ENCODE measurements at places on chromosomes 6 and 20.

GRCh38 chr6:155400654-155400965 lies 55.0 kb downstream of the NOX3 start:
- DNase-seq, result no peak

DNA sequence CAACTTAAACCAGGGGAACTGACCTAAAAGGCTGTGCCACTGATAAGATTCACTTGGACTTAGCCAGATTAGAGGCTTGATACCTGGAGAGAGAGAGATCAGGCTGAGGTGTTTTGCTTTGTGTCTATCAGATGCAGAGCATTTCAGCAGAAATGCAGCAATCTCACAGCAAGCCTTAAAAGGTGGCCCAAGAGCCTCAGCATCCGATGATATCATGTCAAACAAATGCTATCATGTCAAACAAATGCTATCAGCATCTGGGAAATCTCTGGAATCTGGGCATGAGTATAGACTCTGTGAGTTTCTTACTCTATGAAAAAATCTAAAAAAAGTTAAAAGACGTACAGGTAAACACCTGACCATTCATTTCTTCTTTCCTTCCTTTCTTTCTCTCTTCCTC lies 718.9 kb downstream of the EYS start:
- DNase-seq, result no peak

DNA sequence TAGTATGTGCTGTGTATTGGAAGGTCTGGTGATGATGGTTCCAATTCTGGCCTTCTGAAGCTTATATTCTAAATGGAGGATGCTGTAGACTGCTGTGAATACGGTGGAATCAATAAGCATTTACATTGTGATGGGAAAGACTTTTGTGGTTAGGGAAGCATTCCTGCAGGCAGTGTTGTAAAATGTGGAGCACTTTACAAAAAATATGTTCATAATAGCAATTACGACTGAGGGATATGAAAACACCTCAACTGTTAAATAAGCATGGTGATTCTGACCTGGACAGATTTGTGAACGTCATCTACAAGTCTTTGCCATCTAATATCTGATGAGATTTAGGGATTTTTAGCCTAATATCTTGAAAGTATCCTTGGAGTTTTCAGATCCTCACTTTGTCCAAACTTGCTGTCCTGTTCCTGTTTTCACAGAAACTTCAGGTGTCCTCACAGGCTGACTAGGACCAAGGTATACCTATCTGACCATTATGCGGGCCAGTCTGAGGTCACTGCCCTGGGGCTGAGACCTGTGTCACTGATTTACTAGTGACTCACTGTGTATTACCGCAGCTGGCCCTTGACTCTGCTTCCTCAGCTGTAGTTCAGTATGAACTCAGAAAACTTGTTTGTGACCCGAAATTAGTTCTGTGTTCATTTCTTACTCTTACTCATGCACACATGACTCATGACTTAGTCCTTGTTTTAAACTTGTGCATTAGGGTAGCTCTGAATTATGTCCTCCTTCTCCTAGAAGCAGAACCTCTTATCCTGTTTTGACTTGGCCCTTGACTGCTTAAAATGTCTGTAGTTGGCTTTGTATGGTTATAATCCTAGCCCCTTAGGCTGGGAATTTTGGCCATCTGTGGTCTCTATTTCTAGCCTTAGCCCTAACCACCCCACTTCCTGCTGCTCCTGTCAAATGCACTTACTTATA lies 343.0 kb downstream of the CDKAL1 start:
- no peak for DNase-seq

GRCh38 chr6:122996794-122997505 lies 915 bp downstream of the CLVS2 start:
- DNase-seq, result no peak

GRCh38 chr6:3206339-3207015 lies 21.0 kb downstream of the TUBB2B start:
- DNase-seq, result no peak

DNA sequence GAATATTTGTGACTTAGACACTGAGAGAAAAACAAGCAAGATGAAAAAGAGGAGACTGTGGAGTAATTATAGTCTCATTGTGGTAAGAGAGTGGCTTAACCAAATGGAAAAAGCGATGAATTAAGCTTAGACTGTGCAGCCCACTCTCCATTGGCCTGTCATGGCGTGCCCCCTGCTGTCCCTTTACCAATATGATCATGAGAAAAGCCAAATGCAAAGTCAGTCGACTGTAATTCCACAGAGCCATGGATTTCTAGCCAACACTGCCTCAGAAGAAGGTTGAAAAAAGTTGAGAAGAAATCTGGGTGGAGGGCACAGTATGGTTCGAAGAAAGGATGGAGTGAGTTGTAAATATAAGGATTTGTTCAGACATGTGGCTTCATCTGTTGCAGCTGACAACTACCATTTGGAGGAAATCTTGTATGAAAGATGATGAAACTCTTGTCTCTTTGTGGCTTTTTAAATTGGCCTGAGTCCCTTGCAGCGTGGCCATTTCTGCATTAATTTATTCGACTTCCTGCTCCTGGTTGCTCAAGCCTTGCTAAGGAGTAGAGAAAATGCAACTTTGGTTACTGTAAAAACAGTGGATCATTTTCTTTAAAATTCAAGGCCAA lies 251.4 kb downstream of the DOK5 start:
- no peak for DNase-seq

GRCh38 chr6:19665613-19665909 lies 171.6 kb upstream of the ID4 start:
- DNase-seq, result no peak

GRCh38 chr6:133160536-133160935 lies 80.6 kb upstream of the EYA4 start:
- DNase-seq, result no peak

DNA sequence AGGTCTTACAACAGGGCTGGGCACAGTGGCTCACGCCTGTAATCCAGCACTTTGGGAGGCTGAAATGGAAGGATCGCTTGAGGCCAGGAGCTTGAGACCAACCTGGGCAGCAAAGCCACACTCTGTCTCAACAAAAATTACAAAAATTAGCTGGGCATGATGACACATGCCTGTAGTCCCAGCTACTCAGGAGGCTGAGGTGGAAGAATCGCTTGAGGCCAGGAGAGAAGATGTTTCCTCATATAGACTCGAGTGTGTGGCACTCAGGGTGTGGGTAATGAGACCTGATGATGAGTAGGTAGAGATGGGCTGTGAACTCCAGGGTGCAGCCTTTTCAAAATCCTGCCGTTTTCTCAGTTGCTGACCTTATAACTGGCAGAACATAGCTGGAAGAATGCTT lies 125.3 kb upstream of the FOXO3 start:
- DNase-seq, result no peak

- DNase-seq, result no peak
These were observed 66.8 kb downstream of the CDC40 start for GRCh38 chr6:110246900-110247546.

- DNase-seq, result no peak
These were observed 53.4 kb downstream of the EYA2 start for GRCh38 chr20:46948081-46948480.

- no peak for DNase-seq
These were observed 387.6 kb upstream of the EYS start for GRCh38 chr6:66094615-66095014.

DNA sequence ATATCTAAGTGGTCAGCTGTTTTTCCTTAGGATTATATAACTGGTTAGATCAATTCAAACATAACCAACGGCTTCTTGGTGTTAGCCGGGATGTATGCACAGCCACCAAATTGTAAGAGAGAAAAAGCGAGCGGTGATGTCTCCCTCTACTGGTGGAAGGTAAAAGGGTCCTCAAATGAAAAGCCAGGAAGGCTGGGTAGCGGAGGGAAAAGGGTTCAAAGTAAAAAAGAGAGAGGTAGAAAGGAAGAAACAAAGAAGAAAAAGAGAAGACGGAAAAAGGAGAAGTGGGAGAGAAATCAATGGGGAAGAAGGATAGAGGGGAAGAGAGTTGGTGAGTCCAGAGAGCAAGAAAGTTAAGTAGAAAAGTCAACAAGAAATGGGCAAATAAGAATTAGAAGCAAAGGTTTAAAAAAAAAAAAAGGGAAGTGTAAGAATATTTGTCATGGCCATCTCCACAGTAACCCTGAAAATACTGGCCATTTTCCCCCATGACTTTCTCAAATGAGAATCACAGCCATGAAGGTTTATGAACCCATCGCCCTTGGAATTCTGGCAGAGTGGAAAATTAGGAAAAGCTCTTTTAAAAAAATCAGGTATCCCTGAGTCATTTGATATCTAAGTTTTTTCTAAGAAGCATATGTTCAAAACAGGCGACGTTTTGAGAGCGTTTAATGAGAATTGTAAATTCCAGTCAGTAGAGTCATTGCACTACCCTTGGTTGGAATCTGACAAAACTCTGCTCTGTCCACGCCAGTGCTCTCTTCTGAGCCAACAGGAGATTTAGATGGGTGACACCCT lies 155.6 kb upstream of the SNX9 start:
- DNase-seq, result peak; percentile 65

DNA sequence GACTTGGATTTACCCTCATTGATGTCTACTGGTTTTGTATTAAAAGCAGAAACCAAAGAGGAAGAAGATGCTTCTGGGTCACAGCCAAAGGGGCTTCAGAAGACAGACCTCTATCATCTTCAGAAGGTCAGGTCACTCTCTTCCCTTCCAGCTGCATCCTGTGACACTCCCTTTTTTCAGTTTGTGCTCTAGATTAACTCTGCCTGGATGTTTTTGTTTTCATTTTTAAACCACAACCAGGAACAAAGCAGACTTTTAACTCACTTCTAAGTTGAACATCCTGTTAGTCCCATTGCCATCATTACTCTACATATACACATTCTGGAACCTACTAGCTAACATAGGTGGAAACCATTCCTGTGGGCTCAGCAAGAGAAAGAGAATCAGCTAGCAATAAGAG lies 45.2 kb downstream of the AKIRIN2 start:
- DNase-seq, result no peak

DNA sequence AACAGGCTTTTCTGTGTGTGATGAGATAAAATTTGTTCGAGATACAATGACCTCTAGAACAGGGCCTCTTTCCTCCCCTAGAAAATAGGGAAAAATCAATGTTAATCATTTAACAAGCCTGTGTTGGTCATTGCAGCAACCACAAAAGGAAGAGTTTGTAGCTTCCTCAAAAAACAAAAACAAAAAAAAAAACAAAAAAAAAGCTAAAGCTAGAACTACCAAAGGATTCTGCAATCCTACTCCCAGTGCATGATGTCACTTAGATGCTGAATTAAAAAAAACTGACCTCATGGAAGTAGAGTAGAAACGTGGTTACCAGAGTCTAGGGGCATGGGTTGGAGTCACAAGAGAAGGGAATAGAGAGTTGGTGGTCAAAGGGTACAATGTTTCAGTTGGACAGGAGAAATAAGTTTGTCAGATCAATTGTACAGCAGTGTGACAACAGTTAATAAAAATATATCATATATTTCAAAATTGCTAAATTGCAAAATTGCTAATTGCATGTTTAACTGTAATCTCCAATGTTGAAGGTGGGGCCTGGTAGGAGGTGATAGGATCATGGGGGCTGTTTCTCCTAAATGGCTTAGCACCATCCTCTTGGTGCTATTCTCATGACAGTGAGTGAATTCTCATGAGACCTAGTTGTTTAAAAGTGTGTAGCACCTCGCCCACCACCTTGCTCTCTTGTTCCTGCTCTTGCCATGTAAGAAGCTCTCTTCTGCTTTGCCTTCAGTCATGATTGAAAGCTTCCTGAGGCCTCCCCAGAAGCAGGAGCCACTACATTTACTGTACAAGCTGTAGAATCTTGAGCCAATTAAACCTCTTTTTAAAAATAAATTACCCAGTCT lies 163.4 kb upstream of the SIM1 start:
- no peak for DNase-seq

DNA sequence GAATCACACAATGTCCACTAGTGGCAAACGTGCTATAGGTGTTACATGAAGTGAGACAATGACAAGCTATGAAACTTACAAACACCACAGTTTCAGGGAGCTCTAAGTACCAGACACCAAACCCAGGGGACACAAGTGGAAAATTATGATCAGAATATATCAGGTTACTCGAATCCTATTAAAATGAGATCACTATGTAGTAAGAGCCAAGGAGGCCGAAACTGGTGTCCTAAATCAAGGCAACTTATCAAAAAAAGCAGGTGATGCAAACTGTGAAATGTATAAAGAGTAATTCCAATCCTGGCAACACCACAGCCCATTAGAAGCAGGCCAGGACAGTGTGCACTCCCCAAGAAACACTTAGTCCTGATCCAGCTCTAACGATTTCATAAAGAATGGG lies 100.3 kb downstream of the ARHGAP18 start:
- DNase-seq, result no peak

GRCh38 chr20:49821870-49822331 lies 9.3 kb downstream of the SLC9A8 start:
- no peak for DNase-seq

GRCh38 chr6:170143401-170144150 lies 147.3 kb downstream of the DLL1 start:
- no peak for DNase-seq

DNA sequence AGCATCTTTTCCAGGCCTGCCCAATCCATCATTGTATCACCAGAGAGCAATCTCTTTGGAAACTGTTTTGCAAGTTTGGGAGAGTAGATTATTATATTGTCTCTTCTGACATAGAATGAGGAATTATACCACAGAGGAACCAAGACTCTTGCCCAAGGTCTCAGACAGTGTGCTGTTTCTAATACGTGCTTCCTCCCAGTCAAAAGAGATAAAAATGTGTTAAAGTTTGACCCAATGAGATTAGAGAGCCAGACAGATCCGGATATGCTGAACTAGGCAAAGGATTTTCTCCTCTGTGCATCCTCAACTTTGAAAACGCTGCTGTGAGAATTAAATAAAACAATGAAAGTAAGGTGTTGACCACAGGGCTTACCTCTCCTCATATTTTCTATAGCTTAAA lies 18.6 kb upstream of the NT5E start:
- no peak for DNase-seq

GRCh38 chr20:8756410-8756809 lies 312.5 kb upstream of the PLCB4 start:
- no peak for DNase-seq

- DNase-seq, result no peak
These were observed 131.5 kb downstream of the TAF4 start for GRCh38 chr20:61933951-61934715.

GRCh38 chr6:96450770-96451130 lies 70.9 kb upstream of the UFL1 start:
- no peak for DNase-seq
